Activated CD4-positive, CD25-positive, alpha-beta regulatory T cell treated with anti-CD3 and anti-CD28 coated beads, Interleukin-2, amount 50 U/mL, for 72 hours (primary cell): ENCODE measurements at places on chromosomes 11 and 22.

DNA sequence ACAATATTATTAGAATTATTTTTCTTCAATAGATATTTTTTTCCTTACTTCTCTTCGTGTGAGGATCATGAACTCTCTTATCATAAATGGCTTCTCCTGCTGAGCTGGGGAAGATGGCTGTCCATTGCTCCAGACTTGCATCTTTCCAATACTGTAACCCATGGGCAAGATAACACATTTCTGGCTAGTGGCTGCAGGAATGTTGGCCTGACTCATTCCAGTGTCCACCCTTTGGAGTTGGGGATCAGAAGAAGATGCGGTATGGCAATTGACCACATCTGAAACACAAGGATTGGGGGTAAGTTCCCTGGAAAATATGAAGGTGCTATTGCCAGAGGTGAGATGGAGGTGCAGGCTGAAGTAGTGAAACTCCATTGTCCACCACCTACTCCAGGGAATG lies 92.8 kb downstream of the FAR1 start:
- no peak for DNase-seq

DNA sequence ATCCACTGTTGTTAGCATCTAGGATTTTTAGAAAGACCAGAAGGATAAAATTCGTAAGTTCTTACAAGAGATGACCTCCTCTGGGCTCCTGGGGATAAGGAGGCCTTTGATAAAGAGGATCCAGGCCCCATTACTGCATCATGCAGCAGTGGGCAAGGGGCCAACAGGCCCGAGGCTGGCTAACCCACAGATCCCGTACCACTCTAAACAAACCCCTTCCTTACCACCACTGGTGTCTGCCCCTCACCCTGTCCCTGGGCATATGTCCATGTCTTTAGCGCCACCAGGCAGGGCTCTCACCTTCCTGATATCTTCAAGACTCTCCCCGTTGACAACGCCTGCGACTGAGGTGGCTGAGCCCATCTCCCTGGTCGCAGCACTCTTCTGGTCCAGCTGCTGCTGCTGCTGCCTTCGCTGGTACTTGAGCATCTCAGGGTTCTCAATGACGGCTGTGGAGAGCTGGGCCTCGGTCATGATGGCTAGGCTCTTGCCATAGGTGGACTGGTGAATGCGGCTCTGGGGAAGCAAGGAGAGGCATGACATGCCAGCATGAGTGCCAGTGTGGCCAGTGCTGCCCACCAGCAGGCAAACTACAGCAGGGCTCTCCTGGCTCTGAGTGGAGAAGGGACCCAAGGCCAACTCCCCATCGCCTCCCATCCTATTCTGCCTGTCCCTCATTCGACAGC lies 46.2 kb downstream of the HIRA start:
- DNase-seq = no peak

DNA sequence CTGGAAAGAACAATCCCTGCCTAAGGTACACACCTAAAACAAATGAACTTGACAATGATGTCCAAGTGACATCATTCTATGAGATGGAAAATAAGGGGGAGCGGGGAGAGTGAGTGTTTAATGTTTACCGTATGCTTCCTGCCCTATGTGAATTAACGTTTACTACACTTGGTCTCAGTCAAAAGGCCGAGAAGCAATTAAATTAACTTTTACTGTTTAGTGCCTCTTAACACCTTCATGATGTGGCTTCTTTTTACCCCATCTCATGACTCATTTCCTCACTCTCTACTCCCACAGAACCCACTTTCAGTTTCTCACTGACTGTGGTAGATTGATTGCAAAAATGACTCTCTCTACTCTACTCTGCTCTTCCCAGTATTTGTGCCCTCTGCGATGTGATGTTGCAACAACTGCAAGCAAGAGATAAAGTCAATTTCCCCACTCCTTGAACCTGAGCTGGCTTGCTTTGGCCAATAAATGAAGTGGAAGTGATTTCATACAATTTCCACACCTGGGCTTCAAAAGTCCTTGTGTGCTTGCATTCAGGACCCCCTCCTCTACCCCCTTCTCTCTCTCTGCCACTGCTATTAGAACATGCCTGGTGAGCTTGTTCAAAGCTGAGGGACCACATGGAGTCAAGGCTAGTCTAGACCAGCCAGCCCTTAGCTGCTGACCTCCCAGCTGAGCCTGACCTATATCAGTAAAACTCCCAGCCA lies 11.6 kb upstream of the ALKBH3 start:
- DNase-seq = no peak

DNA sequence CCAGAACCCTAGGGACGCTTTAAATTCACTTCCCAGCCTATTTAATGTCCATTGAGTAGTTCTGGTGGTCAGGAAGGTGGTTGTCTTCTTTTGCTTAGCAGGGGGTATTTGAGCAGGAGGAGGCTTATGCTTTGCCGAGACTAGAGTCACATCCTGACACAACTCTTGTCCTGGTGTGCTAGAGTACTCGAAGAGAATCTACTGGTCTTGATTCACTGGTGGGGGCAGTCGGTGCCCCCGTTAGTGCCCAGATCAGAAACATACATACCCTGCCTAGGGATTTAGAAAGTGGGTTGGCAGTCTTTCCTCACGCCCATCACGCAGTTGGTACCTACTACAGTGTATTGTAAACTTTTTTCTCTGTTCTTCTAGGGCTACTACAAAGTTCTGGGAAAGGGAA lies 2.7 kb downstream of the RPL27A start:
- no peak for DNase-seq

GRCh38 chr22:36764641-36765040 lies 11.3 kb downstream of the IFT27 start:
- peak; percentile 7 for DNase-seq

GRCh38 chr22:37734964-37735451 lies 38.2 kb downstream of the TRIOBP start:
- DNase-seq = no peak

DNA sequence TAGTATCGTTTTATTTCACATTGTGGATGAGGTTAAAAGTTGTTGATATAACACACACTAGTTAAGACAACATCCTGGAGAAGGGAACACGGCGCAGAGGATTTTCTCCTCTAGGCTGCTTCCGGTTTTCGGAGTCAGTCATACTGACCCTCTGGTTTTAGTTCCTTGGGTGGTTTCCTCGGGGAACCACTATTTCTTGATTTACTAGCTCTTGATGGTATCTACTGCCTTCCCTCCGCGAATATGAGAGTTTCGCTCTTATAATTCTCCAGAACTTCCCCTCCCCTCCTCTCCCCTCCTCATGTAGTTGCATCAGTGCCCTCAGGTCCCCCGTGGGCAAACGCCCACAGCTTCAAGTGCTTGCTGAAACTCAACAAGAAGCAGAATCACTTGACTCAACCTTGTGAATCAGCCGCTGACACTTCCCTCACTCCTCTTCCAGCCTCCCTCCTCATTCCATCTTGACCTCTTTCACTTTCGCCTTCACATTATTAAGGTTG lies 15.9 kb upstream of the APOBEC3A start:
- DNase-seq = peak; percentile 55

- peak; percentile 64 for DNase-seq
These were observed 25.2 kb downstream of the FLRT1 start for GRCh38 chr11:64060861-64061444.

DNA sequence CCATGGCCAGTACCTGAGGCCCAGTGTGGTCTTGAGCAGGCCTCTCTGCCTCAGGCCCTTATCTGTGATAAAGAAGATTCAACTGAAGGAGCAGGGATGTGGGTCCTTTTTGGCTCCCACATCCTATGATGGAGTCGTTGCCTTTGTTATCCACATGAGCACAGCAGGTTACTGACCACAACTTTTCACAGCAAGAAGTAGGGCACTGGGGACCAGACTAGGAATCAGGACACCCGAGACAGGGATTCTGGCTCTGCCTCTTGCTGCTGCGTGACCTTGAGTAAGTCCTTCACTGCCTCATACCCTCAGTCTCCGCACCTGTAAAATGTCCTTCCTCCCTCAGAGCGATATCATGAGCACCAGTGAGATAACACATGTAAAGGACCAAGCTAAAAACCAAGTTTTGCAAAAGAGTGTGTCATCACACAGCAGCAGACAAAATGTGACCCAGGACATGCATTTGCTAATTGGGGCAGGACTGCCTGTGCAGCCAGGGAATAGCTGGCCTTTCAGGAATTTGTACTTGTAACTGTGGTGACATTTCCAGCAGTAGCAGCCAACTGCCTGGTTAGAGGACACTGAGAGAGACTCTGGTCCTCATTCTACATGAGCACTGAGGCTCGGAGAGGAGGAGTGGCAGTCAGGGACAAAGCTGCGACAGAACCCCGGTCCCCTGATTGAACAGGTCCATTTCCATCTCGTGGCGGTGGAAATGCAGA lies 13.2 kb upstream of the SMIM35 start:
- DNase-seq = no peak

DNA sequence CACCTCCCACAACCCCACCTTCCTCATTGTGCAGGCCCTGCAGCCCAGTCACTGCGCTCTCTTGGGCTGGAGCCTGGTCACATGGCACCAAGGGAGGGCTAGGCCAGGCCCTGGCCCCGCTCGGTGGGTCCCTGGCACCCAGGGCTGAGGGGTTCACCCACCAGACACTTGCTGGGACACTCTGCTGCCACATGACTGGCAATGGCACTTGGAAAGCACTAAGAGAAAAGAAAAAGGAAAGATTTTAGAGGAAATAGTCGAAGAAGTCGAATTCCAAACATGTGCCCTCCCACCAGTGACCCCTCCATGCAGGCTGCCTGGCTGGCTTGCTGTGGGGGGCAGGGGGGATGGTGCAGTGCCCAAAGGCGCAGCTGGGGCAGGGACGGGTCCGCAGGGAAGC lies 12.3 kb upstream of the TTLL8 start:
- no peak for DNase-seq

DNA sequence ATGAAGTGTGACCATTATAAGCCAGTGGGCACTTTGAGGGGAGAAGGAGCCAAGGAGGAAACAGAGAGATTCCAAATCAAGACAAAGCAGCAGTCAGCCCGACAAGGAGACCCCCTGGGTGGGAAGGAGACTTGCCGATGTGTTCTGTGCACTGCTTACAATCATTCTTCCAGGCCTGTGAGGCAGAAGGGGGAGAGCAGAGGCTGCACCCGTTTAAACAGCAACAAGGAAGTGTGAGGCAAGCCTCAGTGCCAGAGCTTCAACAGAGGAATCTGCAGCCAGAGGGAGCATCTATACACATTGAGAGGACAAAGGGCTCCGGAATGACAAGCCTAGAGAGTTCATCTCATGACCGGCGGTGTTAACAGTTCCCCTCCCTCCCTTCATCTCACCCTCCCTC lies 121.1 kb downstream of the NXPE2 start:
- DNase-seq = no peak

GRCh38 chr11:77080643-77081210 lies 14.0 kb downstream of the CAPN5 start:
- no peak for DNase-seq

DNA sequence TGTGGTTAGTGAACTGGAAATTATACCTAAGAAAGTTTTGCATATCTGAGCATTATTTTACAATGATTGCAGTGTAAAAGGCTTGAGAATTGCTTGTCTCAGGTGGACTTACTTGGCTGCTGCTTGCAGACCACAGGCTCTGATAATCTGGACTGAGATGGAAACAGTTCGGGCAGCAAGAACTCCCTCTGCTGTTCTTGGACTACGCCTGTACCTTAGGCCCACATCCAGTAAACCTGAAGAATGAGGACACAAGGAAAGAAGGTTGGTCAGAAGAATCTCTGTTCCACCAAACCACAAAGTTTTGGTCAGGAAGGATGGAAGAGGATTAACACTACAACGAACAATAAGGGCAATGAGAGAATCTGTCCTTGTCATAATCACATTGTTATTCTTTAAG lies 80.1 kb downstream of the C2CD3 start:
- no peak for DNase-seq

DNA sequence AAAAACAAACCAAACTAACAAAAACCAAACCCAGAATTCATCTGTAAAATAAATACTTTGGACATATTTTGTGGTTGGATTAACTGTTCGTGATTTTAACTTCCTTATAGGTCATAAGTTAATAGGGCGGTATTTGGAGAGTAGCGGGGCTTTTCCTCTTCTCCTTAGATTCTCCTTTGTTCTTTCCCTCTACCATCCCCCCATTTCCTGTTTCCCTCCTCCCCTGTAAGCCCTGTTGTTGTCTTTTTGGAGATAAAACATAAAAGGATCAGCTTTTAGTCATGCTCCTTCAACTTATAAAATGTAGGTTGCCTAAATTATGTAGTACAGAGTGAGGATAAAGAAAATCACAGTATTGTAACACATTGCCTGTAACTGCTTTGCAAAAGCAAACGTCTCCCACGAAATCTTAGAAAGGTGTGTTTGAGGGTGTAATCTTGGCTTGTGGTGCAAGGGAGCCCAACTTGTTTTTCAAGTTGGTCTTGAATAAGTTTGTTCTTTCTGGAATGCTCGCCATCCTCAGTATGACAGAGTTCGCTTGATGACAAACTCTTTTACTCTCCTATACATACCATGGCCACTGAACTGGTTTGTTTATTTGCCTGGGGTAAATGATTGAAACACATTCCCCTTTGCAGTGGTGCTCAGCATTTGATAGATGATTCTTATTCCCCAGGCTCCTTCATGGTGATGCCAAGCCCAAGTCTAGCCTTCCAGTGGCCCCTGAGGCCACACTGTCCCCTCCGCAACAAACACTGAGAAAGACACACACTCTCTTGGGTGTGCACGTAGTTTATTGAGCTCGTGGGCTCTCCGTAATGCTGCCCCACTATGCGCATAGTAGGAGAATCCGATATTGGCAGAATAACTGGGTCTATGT lies 49.4 kb downstream of the TEAD1 start:
- DNase-seq = no peak

DNA sequence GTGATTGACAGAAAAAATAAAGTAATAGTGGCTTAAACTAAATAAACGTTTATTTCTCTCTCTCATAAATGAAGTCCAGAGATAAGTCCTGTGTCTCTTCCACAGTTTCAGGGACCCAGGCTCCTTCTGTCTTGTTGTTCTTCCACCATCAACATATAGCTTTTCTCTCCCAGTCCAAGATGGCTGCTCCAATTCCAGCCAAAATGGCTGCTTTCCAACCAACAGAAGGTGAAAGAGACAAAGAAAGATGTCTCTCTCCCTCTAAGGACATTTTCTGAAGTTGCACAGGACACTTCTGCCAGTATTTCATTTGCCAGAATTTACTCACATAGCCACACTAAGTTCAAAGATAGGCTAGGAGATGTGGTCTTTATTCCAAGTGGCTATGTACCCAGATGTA lies 9.4 kb upstream of the PLEKHB1 start:
- no peak for DNase-seq

GRCh38 chr11:82883853-82884252 lies 16.4 kb downstream of the PRCP start:
- no peak for DNase-seq

- DNase-seq = no peak
These were observed 1017.0 kb downstream of the TBC1D22A start for GRCh38 chr22:47779474-47779873.

DNA sequence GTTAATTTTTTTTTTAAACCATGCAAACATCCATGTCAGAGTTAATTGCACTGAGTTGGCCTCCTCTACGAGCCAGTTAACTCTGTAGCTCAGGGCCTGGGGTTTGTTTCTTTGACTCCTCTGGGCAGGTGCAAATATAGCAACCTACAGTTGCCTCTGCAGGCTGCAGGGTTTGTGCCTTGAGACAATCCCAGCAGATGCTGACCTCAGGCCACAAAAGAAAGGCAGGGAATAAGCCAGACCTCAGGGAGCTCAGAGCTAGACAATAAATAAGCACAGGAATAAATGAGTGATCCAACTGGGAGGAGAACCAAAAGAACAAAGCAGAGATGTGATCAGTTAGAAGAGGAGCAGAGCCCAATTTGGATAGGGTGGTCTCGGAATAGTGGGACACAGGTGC lies 390.8 kb downstream of the SHANK2 start:
- DNase-seq = no peak
